ENCODE measurements at places on chromosomes 6 and 20.

DNA sequence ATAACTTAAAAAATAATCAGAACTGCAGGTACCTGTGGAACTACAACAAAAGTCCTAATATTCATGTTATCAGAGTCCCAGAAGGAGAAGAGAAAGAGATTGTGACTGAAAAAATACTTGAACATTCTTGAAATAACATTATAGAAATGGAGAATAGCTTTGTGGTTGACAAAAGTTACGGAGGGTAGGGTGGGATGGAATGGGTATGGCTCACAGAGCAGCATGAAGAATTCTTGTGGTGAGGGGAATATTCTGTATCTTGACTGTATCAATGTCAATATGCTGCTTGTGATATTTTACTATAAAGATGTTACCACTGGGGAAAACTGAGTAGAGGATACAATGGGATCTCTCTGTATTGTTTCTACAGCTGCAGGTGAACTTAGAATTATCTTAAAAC is 122.5 kb downstream of the DST start:
- DNase-seq: no peak

- no peak for DNase-seq
Observed at GRCh38 chr6:34468378-34468892, 2.6 kb downstream of the PACSIN1 start.

GRCh38 chr20:54103067-54103761 is 32.8 kb upstream of the BCAS1 start:
- DNase-seq: peak; percentile 87

DNA sequence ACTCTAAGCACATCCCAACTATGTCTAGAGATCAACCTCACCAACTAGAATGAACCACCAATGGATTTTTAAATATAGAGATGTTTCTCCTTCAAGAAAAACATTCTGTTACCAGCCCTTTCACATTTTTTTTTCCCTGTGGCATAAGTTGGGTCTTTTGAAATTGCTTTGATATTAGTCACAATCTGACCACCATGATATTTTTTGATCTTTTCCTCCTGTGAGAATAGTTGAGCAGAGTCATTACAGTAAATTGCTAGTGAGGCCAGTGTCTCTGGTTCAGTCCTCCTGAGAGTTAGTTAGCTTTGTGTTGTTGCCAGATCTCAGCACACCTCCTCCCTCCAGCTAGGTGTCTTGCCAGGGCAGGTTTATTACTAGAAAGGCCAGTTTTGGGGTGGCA is 79.7 kb upstream of the MYLIP start:
- no peak for DNase-seq

- DNase-seq: no peak
Observed at GRCh38 chr6:13445005-13445743, 42.2 kb downstream of the GFOD1 start.

DNA sequence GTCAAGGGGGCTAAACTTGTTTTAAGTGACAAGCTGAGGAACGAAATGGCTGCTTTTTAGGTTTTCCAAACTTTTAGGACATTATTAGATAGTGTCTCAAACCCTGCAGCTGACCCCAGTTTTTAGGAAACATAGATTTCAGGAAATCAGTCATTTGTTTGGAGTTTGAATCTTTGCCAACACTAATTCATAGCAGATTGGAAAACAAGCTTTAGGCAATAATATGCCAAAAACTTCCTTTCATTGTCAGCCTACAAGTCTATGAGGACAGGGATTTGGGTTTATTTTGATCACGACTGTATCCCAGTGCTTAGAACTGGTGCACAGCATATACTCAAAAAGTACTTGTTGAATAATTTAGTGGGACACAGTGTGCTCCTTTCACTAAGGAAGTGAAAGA is 123.2 kb downstream of the TINAG start:
- no peak for DNase-seq

GRCh38 chr6:25524542-25524941 is 127.5 kb upstream of the SCGN start:
- DNase-seq: no peak

DNA sequence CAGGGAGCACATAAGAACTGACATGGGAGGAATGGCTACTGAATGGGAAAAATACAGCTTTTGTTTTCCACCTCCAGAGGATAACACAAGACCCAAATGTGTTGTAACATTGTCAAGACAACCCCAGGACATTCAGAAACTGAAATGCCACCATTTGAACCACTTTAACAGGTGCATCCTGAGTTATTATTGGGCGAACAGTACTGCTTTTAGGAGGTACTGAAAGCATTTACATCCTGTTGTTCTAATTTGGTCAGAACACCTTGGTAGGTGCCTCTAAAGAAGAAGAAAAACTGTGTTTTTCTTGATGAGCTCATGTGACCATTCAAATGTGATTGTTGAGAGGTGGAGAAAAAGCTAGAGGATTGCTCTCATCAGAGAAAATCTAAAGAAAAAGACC is 6.4 kb upstream of the TXNDC5 start:
- no peak for DNase-seq

GRCh38 chr6:137165375-137166246 is 7.8 kb downstream of the IL22RA2 start:
- no peak for DNase-seq

- DNase-seq: no peak
Observed at GRCh38 chr20:17443131-17443858, 87.9 kb downstream of the BFSP1 start.

DNA sequence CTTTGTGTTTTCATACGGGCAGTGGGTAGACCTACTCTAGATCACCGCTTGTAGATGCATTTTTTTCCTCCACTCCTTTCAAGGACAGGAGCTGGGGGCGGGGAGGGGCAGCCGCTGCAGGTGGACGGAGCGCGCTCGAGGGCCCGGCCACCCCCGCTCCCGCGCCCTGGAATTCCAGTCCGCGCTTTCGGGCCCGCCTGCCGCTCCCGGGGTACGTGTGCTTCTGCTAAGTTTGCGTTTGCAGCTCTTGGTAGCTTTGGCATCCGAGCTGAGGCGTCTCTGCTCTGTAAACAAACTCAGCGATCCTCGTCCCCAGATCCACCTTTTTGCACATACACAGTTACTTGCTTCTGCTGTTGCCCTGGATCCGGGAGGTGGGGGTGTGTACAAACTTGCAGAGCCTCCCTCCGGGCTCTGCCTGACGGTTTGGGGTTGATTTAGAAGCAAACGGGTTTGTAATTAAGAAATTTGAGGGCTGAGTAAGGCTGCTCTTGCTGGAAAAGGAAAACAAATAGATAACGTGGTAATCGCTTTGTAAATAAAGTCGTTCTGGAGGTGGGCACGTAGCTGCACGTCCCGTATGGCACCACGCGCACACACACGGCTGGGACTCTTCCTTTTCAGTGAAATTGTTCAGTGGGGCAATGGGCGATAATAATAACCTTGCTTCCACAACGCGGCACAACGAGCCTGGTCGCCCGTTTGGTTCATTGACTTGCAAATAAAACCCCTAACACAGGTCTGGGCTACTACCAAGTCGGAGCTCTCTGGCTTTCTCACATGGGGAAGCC is 973 bp upstream of the CITED2 start:
- DNase-seq: peak; percentile 94

DNA sequence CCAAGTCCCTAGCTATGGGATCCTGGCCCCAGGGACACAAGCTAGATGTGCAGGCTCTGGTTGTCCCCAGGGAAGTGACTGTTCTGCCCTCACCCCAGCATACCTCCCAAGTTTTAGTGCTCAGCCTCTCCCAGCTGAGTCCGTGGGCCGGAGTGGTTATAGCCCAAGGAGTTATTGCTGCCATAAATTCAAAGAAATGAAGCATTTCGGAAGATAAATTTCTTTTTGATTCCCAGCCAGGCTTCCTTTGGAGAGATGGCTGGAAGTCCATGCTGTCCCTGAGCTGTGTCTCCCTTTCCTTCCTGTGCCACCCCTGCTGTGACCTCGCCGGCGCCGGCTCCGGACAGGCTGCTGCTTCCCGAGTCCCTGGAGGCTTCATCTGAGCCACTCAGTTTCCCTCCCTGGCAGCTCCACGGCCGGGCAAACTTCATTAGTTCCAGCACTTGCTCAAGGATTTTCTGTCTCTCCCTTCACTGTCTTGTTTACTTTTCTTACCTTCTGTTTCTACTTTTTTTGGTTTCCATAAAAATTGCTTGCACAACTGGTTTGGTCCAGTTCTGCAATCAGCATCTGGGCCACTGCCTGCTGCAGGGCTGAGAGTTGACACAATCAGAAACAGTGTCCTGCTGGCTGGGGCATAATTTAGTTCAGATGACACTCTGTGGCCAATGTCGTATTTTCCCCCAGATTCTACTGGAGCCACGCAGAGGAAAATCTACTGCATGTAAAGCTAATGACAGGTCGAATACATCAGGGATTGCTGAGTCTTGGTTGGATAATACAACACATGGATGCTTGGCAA is 225.5 kb downstream of the SYNDIG1 start:
- no peak for DNase-seq

DNA sequence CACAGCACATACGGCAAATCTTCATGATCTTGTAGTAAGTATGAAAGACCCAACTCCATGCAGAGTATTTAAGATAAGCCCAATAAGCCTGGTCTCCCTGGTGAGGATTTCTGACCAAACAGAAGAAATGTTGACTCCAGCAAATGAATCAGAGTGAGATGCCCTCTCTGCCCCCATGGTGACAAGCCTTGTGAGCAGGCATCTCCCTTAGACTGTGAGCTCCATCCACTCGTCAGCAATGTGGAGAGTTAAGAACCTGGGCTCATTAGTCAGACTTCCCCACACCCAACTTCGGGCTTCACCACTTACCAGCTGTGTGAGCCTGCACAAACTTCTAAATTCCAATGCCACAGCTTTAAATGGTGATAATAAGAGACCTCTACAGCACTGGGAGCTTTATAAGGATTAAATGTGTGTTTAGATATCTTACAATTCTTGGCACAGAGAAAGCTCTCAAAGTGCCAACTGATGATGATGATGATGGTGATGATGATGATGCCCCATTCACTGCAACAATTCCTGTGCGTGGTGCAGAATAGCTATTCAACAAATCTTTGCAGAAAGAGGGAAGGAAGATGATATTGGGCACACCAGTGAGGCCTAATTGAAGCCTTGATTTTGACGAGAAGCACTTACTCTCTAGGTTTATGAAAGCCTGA is 253.4 kb upstream of the TAB2 start:
- DNase-seq: no peak

DNA sequence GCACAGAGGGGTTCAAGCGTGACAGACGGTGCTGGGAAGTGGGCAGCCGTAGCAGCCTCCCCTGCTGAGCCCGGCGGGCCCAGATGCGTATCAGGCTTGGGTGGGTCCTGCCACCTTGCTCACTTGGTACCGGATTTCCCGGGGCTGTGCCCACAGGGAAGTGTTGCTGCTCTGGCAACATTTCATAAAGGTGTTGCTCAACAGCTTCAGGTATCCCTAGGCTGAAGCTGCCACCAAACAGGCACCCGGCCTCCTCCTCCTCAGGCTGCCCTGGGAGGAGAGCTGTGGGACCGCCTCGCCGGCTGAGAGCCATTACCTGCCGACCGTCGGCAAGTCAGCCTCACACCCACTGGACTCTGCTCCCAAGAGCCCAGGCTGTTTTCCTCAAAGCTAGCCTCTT is 11.5 kb downstream of the PSMG4 start:
- no peak for DNase-seq

Data from ecto neural progenitor cell (in vitro differentiated cells).